Fibroblast of lung (primary cell): ENCODE measurements at places on chromosomes 2 and 18. TPM values are rescaled to one million over a fixed set of nuclear protein-coding genes. Genes with fewer than 3 reads are reported as not detected.

HAUS1 gene
- total RNA-seq, result 25.4 and 37.0 TPM in 2 replicates

DNA sequence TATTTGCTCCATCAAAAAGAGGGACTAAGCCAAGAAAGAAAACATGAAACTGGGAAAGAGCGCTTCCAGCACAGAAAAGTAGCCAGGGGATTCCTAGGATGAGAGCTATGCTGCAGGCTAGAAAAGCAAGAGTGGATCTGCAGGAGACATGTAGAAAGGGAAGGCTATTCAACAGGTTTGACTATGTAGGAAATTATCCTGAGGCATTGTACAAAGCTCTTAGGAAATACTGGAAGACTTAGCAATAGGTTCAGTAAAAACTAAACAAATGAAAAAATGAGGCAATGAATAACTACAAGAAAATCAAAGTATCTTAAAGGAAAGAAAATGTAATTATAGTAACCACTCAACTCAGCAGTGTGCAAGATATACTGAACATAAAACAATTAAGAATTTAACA lies 229.5 kb upstream of the FBXO11 start:
- DNase-seq, result no peak

GRCh38 chr2:6864231-6864754 lies 1.4 kb downstream of the CMPK2 start:
- no peak for DNase-seq

DNA sequence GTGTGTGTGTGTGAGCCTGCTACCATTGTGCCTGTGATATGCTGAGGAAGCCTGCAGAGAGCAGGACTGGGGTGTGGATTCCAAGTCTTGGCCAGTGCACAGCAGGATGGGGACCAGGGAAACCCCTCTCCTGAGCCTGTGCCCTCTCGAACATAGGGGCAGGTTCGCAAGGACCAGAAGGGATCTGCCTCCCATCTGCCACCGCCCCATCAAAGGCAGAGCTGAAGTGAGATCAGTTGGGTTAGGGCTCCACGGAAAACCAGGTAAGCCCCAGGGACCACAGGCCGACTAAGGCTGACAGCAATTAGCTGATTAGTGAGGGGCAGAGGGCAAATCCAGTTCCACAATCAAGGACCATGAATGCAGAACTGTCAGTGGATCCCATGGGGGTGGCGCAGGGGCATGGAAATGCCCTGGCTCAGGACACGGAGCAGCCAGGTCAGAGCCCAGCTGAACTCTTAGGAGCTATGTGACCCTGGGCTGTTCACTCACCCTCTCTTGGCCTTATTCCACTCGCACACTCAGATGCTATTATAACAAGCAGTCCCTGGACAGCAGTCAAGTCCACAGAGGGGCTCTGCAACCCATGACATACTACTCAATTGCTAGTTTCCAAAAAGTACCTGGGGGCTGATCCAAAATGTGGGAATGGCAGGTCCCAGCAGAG lies 84.2 kb upstream of the ID2 start:
- no peak for DNase-seq

GRCh38 chr18:61198486-61198885 lies 134.7 kb upstream of the CDH20 start:
- no peak for DNase-seq
